Fibroblast of lung (primary cell): ENCODE measurements at places on chromosomes 6 and 20. TPM values are rescaled to one million over a fixed set of nuclear protein-coding genes. Genes with fewer than 3 reads are reported as not detected.

Gene TFAP2B
- total RNA-seq: not detected in 2 replicates

GRCh38 chr6:41605649-41606048 is 32.6 kb upstream of the MDFI start:
- DNase-seq: no peak

- peak; percentile 33 for DNase-seq
Observed at GRCh38 chr6:137867685-137868509, 838 bp downstream of the TNFAIP3 start.

GRCh38 chr6:66082914-66083313 is 375.9 kb upstream of the EYS start:
- DNase-seq: no peak

DNA sequence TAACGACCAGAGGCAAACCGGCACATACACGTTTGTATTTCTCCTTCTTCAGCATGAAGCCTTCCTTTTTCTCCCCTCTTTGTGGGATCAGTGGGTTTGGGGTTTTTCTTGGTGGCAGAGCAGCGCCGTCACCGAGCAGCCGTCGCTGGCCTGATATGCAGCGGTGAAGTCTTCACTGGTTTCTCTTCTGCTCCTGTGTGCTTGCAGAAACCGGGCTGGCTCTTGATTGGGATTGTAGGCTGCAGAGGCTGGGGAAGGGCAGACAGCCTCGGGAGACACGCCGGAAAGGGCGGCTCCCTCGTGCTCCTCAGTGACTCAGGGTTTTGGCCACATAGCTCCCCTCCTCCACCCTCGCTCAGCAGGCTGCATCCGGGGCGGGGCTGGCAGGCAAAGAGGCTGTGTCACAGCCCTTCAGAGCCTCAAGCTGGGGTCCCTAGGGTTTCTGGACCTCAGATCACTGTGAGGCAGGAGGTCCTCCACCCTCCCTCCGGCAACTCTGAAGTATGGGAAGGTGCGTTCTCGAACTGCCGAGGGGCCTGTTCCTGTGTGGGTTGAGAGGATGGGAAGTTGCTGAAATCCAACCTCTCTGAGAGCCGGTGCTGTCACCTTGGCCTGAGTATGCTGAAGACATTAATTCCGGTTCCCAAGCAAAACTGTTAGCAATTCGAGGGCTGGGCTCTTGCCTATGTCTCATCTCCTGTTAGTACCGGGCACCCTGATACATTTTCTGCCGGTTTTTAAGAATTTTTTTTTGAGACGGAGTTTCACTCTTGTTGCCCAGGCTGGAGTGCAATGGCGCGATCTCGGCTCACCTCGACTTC is 24.2 kb downstream of the NQO2 start:
- DNase-seq: peak; percentile 83
